Smooth muscle cell of the coronary artery (primary cell): ENCODE measurements at places on chromosomes 16 and 17. TPM values are rescaled to one million over a fixed set of nuclear protein-coding genes. Genes with fewer than 3 reads are reported as not detected.

C17orf50 gene
- total RNA-seq: not detected in 2 replicates

KCNJ12 gene
- under 0.01 and 24.8 TPM in 2 replicates for total RNA-seq

RHBDL3 gene
- under 0.01 and 0.12 TPM in 2 replicates for total RNA-seq

ABCC12 gene
- not detected in 2 replicates for total RNA-seq

OMG gene
- total RNA-seq: 11.0 TPM in 1 of 2 replicates, not detected in the other

TAT gene
- total RNA-seq: not detected in 2 replicates

CPHXL gene
- total RNA-seq: not detected in 2 replicates

CHST6 gene
- 0.94 and 1.7 TPM in 2 replicates for total RNA-seq
